ENCODE measurements at places on chromosomes 2 and 18. TPM values are rescaled to one million over a fixed set of nuclear protein-coding genes. Genes with fewer than 3 reads are reported as not detected.

UCN gene
- total RNA-seq = 1.5 TPM

INHBB gene
- 1.1 TPM for total RNA-seq

KLHL14 gene
- total RNA-seq = 1.5 TPM

MYO5B gene
- total RNA-seq = 25.5 TPM

GRCh38 chr2:17643031-17643615, 102.6 kb downstream of the VSNL1 start:
- H3K4me3 ChIP-seq = no peak overlapping the region
- H3K4me1 ChIP-seq = peaks cover 2% of the 10 kb centered on the region
- DNase-seq = no peak
- H3K27ac ChIP-seq = no peak overlapping the region

DNA sequence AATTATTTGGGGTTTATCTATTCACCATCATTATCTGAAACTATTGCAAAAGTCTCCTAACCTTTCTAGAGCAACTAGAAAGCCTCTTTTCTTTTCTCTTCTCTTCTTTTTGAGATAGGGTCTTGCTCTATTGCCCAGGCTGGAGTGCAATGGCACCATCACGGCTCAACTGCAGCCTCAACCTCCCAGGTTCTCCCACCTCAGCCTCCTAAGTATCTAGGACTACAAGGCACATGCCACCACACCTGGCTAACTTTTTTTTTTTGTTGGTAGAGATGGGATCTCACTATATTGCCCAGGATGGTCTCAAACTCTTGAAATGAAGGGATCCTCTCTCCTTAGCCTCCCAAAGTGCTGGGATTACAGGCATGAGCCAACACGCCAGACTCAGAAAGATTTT, 24.5 kb upstream of the XPO1 start:
- H3K27me3 ChIP-seq = no peaks in the 10 kb centered on the region
- no peaks in the 10 kb centered on the region for H3K4me1 ChIP-seq
- no peaks in the 10 kb centered on the region for H3K36me3 ChIP-seq
- H3K4me3 ChIP-seq = no peak overlapping the region
- no peak overlapping the region for H3K27ac ChIP-seq

ARL4C gene
- total RNA-seq = 5.1 TPM

SATB2 gene
- 6.3 TPM for total RNA-seq

CARF gene
- total RNA-seq = 13.5 TPM

VWC2L gene
- total RNA-seq = not detected

All from ovary (tissue), 10 donors.